Endodermal cell (in vitro differentiated cells): ENCODE measurements at places on chromosomes 5 and 9.

GRCh38 chr5:96709152-96709821 is 47.1 kb downstream of the CAST start:
- DNase-seq, result no peak

GRCh38 chr9:14186096-14186495 is 127.8 kb downstream of the NFIB start:
- DNase-seq, result no peak

- DNase-seq, result no peak
Observed at GRCh38 chr9:110069326-110070248, 138.4 kb downstream of the C9orf152 start.

GRCh38 chr5:83426855-83427254 is 44.7 kb upstream of the VCAN start:
- no peak for DNase-seq

GRCh38 chr5:111615054-111615453 is 102.7 kb upstream of the STARD4 start:
- DNase-seq, result no peak

DNA sequence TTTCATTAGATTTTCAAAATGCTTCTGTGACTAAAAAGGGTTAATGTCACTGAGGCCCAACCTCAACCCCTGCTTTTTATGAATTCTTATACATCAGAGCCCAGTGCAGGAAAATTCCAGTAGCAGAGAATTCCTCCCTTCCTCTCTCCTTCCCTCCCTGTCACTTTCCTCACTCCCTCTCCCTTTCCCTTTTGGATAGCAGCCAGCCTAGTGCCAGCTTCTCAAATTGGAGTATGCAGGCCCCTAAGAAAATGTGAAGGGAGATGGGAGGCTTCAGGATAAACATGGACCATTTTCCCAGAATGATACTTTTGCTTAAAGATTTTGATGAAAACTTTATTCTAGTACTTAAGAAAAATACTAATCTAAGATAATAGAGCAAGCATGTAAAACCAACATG is 507.4 kb downstream of the KDM4C start:
- no peak for DNase-seq

DNA sequence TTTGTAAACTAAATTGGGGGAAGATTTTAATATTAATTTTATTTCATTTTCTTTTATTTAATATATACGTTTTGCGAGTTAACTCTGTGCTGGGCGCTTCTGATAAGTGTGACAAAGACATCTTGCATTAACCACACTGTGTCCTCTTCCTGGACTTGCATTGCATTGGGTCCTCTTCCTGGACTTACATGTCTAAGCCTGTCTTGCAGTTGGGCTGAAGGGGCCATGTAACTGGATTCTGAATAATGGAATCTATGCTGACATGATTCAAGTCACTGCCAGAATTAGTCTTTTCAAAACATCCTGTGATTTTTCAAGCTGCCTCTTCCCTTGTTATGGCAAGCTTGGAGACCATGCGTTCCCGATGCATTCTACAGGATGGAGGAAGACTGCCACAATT is 122.6 kb downstream of the TRIM32 start:
- no peak for DNase-seq

GRCh38 chr5:86565197-86565789 is 52.4 kb upstream of the COX7C start:
- DNase-seq, result no peak

DNA sequence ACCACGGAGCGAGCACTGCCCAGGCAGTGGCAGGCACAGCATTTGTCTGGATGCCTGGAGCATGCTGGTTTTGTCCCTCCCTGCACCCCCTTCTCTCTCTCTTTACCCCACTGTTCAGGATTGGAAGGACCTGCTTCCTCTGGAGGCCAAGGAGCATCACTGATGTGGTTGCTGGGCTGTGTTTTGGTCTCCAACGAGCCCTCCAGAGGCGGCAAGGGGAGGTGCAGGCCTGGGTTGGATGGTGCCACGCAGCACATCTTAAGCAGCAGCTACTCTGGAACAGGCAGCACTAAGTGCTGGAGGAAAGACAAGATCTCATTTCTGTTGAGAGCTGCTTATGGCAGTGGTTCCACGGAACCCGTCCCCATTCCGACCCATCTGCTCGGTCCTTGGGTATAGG is 139.6 kb downstream of the CMYA5 start:
- DNase-seq, result peak; percentile 89

- no peak for DNase-seq
Observed at GRCh38 chr5:130526708-130527107, 622.4 kb downstream of the CHSY3 start.

- no peak for DNase-seq
Observed at GRCh38 chr9:107630156-107630555, 140.6 kb upstream of the KLF4 start.

DNA sequence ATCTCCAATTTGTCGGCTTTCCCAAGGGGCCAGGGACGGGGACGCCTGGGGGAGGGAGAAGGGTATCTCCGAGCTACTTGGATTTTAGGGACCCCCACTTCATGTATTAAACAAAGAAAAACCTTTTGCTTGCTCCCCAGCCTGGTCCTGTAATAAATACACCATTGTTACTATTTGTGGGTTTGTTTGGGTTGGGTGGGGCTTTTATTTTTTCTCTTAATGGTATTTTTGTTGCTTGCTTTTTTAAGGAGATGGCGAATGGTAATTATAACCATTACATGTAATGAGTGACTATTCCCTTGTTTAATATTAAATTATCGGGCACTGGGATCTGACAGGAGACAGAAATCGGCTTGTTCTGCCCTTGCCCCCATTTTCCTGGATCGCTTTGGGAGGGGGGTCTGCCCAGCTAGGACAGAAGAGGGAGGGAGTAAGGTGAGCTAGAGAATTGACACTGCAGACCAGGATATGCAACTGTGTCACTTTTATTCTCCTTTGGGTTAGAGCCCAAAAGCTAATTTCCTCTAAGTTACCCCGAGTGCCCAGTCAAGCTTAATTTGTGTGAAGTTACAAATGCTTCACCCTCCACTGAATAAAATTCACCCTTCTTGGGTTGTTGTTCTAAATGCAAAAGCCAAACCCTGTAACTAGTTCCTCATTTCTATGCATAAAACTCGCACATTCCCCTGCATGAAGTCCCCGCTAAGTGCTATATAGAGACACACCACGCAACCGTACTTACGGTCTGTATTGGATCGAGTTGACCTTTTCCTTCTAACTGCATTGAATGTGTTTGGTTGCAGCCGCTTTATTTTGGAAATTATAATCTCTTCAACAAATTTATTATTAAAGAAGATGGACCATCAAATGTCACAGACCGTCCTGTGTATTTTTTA is 1.6 kb upstream of the ZNF608 start:
- DNase-seq, result no peak

- no peak for DNase-seq
Observed at GRCh38 chr9:79012561-79012960, 559.2 kb upstream of the TLE4 start.

- no peak for DNase-seq
Observed at GRCh38 chr9:123070198-123070597, 36.7 kb downstream of the GPR21 start.

GRCh38 chr9:126488881-126489404 is 124.8 kb upstream of the LMX1B start:
- DNase-seq, result no peak

GRCh38 chr9:70229026-70229425 is 29.8 kb upstream of the SMC5 start:
- no peak for DNase-seq

- DNase-seq, result no peak
Observed at GRCh38 chr9:69046723-69047122, 11.2 kb downstream of the FXN start.

DNA sequence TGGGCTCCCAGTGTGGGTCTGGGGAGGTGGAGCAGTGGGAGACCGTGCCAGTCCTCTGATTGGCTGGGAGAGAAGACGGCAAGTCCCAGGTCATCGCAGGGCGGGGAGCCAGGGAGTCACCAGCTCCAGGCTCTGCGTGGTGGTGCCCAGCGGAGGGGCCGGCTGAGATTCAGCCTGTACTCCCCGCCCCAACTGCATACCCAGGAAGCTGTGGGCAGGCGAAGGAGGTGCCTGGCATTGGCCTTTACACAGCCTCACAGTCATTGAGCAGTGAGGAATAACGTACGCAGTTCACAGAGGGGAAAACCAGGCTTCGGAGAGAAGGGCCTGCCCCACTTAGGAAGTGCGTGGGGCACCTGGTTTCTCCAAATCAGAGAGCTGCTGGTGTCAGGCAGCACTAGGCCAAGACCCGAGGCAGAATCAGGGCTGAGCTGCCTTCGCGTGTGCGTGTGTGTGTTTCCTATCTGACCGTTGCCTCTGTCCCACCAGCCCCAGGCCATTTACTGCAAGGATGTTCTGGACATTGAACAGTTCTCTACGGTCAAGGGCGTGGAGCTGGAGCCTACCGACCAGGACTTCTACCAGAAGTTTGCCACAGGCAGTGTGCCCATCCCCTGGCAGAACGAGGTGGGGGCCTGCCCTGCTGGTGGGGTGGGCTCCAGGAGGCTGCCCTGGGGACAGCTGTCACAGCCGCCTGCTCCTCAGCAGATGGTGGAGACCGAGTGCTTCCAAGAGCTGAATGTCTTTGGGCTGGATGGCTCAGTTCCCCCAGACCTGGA is 6.2 kb upstream of the PRR7 start:
- DNase-seq, result no peak

GRCh38 chr9:109767404-109767803 is 12.6 kb upstream of the PALM2AKAP2 start:
- DNase-seq, result peak; percentile 86

- no peak for DNase-seq
Observed at GRCh38 chr9:70696694-70697335, 282.4 kb upstream of the KLF9 start.

- no peak for DNase-seq
Observed at GRCh38 chr9:700365-701282, 140.9 kb upstream of the DMRT1 start.

GRCh38 chr9:101991926-101992325 is 253.5 kb upstream of the GRIN3A start:
- no peak for DNase-seq

DNA sequence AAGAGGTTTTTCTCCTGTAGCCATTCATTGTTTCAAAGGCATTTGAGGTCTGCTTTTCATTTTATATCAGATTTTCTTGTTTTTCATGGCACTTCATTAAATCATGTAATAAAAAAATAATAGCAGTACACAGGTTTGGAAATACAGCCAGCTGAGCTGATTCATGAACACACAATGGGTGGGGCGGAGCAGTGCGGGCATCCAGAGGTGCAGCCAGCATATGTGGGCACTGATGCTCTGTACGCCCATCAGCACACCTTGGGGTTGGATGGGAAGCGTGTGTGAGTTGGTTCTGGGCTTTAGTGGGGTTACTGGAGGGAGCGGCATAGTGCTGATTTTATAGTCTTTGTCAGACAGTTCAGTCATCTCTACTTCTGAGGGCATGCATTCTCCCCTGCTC is 54.2 kb upstream of the IRX4 start:
- DNase-seq, result no peak
